ENCODE measurements at places on chromosomes 2 and 18. TPM values are rescaled to one million over a fixed set of nuclear protein-coding genes. Genes with fewer than 3 reads are reported as not detected.

- no peak for DNase-seq
Observed at GRCh38 chr18:32958746-32959145, 185.9 kb upstream of the KLHL14 start.

- DNase-seq: no peak
Observed at GRCh38 chr2:44894058-44894457, 47.4 kb upstream of the SIX3 start.

DNA sequence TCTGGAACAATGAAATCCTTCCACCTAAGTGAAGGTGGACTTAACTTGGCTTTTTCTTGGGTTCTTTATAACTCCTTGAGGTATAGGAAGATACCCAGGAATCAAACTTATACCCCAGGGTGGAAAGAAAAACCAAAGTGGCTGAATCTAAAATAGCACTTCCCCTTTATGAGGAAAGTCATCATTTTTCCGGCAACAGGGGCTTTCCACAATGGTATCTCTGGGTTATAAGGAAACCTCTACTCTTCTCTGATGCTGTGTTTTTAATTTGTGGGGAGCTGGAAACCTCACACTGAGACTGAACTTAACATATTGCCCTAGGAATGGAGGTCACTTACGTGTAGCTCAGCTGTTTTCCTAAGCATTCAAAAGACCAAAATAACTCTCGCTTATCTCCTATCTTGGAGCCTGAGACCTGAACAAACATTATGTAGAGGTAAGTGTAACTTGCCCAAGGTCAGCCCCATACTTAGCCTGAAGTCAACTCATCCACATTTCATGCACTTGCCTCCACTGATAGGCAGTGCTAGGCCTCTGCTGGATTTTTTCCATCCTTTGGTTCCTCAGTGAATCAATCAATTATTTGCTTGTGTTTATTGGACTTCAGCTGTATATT, 117.9 kb downstream of the SETBP1 start:
- peak; percentile 19 for DNase-seq

GRCh38 chr2:134087371-134087921, 166.4 kb upstream of the MGAT5 start:
- peak; percentile 88 for DNase-seq

DNA sequence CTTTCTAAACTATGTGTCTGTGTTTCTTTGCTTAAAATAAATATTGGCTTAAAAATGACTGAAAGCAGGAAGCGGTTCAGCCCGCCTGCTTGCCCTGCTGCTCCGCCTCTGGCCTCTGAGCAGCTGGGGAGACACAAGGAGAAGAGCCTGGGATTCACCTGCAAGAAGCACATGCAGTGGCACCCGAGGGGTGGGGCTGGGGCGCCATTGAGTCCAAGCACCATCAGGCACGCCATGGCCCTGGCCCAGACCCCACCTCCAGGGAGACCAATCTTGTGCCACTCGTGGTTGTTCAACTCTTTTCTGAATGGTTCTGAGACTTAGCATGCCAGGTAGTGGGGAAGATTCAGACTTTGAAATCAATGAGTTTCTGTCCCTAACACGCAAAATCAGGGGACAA, 495.5 kb upstream of the MYT1L start:
- no peak for DNase-seq

DNA sequence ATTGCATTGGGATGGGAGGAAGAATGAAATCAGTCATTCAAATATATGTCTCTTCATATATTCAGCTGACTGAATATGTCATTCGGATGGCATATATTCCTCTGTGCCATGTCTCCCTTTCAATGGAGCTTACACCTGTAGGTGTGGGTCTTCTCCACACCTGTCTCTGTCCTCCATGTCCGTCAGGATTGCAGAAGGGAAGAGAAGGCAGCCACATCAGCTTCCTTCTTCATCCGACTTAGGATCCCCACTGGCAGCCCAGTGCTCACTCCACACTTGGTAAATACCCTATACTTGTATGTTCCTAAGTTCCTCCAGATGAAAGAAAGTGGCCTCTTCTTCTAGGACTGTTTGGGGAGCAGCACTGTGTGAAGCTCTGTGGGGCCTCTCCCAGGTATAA, 250.1 kb downstream of the BCL2 start:
- no peak for DNase-seq

TTL gene
- total RNA-seq: 59.8 TPM

MYO1B gene
- total RNA-seq: 89.8 TPM
